Neural crest cell (in vitro differentiated cells): ENCODE measurements at places on chromosomes 12 and 14.

DNA sequence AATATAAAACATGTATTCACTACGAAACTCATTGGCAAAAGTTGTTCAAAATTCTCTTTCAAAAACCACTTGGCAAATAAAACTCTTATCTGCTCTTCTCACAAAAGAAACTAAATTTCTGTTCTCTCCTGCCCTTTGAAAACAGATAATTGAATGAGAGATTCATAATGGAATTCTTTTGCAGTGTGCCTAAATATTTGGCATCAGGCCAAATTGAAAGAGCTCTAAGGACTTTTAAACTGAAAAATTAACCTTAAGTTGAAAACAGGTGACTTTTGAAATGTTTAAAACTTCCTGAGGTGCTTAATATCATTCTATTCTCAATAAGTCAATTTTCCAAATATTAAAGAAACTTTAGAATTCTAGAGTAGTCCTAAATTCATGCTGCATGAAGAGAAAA is 136.4 kb downstream of the FSCB start:
- no peaks in the 10 kb centered on the region for H3K27me3 ChIP-seq
- no peak for DNase-seq
- no peaks in the 10 kb centered on the region for H3K36me3 ChIP-seq
- H3K27ac ChIP-seq, result no peak overlapping the region

GRCh38 chr14:53838374-53838773 is 118.3 kb downstream of the BMP4 start:
- H3K4me1 ChIP-seq, result no peaks in the 10 kb centered on the region
- H3K27me3 ChIP-seq, result no peaks in the 10 kb centered on the region
- H3K36me3 ChIP-seq, result no peaks in the 10 kb centered on the region
- no peak for DNase-seq

DNA sequence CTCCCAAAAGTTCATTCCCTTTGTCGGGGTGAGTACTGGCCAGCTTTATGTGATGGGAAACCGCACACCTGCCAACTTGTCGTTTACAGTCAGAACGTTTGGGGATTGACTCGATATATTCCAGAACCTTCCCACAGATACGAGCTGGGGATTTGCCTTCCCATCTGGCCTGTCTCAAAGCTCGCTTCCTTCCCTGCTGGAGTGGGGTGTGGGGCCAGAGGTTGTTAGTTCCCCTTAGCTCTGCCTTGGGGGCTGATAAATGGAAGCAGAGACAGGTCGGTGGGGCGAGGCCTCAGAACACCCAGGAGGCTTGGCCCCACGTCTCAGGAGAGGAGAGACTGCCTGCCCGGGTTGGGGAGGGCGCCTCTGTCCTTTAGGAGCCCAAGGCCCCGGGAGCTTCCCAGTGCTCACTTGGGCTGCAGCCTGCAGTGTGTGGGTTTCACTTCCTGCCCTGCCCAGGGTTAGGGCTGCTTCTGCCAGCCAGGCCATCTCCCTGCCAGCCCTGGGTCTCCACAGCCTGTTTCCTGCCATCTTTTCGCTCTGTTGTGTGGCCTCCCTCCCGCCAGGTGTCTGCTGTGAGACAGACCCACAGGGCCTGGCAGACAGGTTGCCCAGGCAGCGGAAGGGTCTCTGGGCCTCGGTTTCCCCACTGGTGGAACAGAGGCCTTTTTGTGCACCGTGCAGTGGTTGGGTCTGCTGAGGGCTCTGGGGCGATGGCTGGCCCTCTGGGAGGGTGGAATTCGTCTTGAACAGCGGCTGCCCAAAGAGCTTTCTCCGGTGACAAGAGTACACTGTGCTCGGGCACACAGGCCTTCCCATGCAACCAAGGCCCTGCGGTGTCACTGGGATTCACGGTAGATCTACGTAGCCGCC is 8.1 kb upstream of the TEX22 start:
- peaks cover 4% of the 10 kb centered on the region for H3K4me1 ChIP-seq
- H3K4me3 ChIP-seq, result no peak overlapping the region
- H3K36me3 ChIP-seq, result no peaks in the 10 kb centered on the region
- no peaks in the 10 kb centered on the region for H3K27me3 ChIP-seq

GRCh38 chr12:58703866-58704265 is 216.4 kb downstream of the LRIG3 start:
- H3K36me3 ChIP-seq, result peaks cover 5% of the 10 kb centered on the region
- H3K27me3 ChIP-seq, result no peaks in the 10 kb centered on the region
- H3K4me1 ChIP-seq, result no peaks in the 10 kb centered on the region

GRCh38 chr12:46407361-46407760 is 34.8 kb upstream of the SLC38A2 start:
- no peak overlapping the region for H3K27ac ChIP-seq
- peaks cover 3% of the 10 kb centered on the region for H3K27me3 ChIP-seq
- H3K4me1 ChIP-seq, result peaks cover 6% of the 10 kb centered on the region
- H3K36me3 ChIP-seq, result no peaks in the 10 kb centered on the region
- DNase-seq, result no peak
- no peak overlapping the region for H3K4me3 ChIP-seq

DNA sequence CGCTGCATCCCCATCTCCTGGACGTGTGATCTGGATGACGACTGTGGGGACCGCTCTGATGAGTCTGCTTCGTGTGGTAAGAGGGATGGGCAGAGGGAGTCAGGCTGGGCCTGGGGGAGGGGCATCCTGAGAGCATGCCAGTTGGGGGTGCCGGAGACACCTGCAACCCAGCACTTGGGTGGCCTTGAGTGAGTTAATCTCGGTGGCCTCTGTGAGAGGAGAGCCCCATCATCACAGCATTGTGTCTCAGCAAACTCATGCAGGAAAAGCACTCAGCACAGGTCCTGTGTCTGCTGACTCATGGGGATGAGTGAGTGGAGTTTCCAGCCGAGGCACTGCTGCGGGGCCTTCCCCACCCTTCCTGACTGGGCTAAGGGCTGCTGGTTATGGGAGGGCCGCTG is 19.6 kb upstream of the LRP1-AS start:
- no peak for DNase-seq
- no peak overlapping the region for H3K27ac ChIP-seq
- H3K4me3 ChIP-seq, result no peak overlapping the region

DNA sequence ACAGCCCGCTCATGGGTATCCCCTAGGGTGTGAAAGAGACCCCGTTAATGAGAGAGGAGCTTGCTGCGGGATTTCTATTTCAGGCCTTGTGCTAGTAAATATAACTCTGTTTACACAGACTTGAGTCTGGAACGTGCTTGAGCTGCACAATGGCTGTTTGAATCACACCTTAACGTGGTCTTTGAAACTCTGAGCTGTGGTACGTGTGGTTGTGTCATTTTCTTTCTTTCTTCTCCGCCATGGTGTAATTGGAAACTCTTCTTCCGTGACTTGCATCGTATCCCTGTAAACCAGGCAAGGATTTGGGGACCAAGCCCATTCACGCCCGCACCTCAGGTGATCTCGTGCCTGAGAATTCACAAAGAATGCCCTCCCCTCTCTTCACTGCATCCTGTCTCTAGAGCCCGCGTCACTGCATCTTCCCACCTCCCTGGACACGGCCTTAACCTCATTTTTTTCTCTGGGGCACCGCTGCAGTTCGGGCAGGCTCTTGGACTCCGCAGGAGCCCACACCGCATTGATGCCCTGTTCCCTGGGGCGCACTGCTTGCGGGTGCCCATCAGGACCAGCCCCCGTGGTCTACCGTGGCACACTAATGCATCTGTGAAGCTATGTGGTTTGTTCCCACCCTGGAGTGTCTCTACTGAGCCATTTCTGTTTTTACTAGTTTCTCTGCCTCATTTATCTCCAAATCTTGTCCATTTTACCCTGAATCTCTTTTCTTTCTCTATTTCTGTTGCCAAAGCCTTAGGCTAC is 78.4 kb upstream of the PARP11 start:
- peaks cover 4% of the 10 kb centered on the region for H3K36me3 ChIP-seq
- no peak overlapping the region for H3K4me3 ChIP-seq
- H3K27me3 ChIP-seq, result peaks cover 2% of the 10 kb centered on the region
- peaks cover 12% of the 10 kb centered on the region for H3K4me1 ChIP-seq
- no peak overlapping the region for H3K27ac ChIP-seq
- no peak for DNase-seq

- no peak overlapping the region for H3K27ac ChIP-seq
- no peaks in the 10 kb centered on the region for H3K27me3 ChIP-seq
- H3K36me3 ChIP-seq, result no peaks in the 10 kb centered on the region
- no peak for DNase-seq
Measured at GRCh38 chr12:74641694-74642093, 104.1 kb downstream of the ATXN7L3B start.

DNA sequence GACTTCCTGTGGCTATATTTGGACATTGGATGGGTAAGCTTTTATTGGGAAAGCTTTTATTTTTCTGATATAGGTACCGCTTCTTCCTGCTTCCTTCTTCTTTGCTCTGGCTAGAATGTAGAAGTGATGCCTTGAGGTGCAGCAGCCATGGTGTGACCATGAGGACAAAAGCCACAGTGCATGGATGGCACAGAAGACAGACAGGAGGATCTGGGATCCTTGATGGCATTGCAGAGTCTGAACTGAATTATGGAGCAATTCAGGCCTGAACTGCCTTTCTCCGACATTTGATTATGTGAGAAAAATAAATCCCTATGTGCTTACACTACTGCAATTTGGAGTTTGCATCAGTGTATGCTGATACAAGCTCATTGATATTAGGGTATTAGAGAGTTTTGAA is 191.3 kb upstream of the CRY1 start:
- no peak for DNase-seq
- H3K4me1 ChIP-seq, result peaks cover 3% of the 10 kb centered on the region
- no peaks in the 10 kb centered on the region for H3K36me3 ChIP-seq
- H3K27ac ChIP-seq, result no peak overlapping the region
- peaks cover 11% of the 10 kb centered on the region for H3K27me3 ChIP-seq

GRCh38 chr14:35900741-35901140 is 74.6 kb downstream of the BRMS1L start:
- no peak for DNase-seq
- H3K27ac ChIP-seq, result no peak overlapping the region
- H3K4me3 ChIP-seq, result no peak overlapping the region
- peaks cover 5% of the 10 kb centered on the region for H3K36me3 ChIP-seq

GRCh38 chr12:40181490-40181889 is 43.3 kb upstream of the LRRK2 start:
- no peaks in the 10 kb centered on the region for H3K36me3 ChIP-seq
- H3K27ac ChIP-seq, result no peak overlapping the region
- H3K27me3 ChIP-seq, result no peaks in the 10 kb centered on the region
- no peak for DNase-seq

DNA sequence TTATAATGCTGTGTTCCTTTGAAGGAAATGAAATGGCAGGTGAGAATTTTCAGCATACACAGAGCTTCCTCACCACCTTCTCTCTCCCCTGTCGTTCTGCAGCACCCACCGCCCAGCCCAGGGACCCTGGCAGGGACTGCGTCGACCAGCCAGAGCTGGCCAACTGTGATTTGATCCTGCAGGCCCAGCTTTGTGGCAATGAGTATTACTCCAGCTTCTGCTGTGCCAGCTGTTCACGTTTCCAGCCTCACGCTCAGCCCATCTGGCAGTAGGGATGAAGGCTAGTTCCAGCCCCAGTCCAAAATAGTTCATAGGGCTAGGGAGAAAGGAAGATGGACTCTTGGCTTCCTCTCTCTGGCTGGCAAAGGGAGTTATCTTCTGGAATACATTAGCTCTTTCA is 35.1 kb downstream of the PAPLN start:
- no peak overlapping the region for H3K27ac ChIP-seq
- DNase-seq, result no peak
- H3K4me1 ChIP-seq, result peaks cover 15% of the 10 kb centered on the region
- peaks cover 2% of the 10 kb centered on the region for H3K27me3 ChIP-seq
- H3K36me3 ChIP-seq, result no peaks in the 10 kb centered on the region
- H3K4me3 ChIP-seq, result no peak overlapping the region

- no peak overlapping the region for H3K4me3 ChIP-seq
- peaks cover 3% of the 10 kb centered on the region for H3K36me3 ChIP-seq
- peaks cover 12% of the 10 kb centered on the region for H3K4me1 ChIP-seq
- DNase-seq, result no peak
- H3K27ac ChIP-seq, result no peak overlapping the region
- H3K27me3 ChIP-seq, result no peaks in the 10 kb centered on the region
Measured at GRCh38 chr14:33056213-33056612, 117.5 kb downstream of the NPAS3 start.

GRCh38 chr12:99911081-99911480 is 73.7 kb downstream of the ANKS1B start:
- H3K4me1 ChIP-seq, result no peaks in the 10 kb centered on the region
- no peaks in the 10 kb centered on the region for H3K36me3 ChIP-seq
- no peak for DNase-seq

DNA sequence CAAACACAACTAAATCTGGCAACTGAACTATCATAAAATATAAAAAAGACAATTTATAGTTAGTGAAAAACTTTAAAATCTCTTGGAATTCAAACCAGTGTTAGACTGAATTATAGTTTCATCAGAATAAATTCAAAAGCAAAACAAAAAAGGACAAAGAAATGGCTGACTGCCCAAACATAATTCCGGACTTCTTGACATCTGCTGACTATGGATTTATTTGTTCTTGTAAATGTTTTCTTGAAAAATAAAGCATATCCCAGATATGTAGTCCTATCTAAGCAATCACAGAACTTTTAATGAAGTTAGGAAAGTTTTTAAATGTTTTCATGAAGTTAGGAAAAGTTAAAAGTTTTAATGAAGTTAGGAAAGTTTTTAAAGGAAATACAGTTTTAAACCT is 45.8 kb upstream of the CNTN1 start:
- no peak for DNase-seq
- H3K27me3 ChIP-seq, result no peaks in the 10 kb centered on the region
- H3K4me1 ChIP-seq, result no peaks in the 10 kb centered on the region
- no peak overlapping the region for H3K4me3 ChIP-seq
- H3K36me3 ChIP-seq, result peaks cover 3% of the 10 kb centered on the region
- no peak overlapping the region for H3K27ac ChIP-seq

DNA sequence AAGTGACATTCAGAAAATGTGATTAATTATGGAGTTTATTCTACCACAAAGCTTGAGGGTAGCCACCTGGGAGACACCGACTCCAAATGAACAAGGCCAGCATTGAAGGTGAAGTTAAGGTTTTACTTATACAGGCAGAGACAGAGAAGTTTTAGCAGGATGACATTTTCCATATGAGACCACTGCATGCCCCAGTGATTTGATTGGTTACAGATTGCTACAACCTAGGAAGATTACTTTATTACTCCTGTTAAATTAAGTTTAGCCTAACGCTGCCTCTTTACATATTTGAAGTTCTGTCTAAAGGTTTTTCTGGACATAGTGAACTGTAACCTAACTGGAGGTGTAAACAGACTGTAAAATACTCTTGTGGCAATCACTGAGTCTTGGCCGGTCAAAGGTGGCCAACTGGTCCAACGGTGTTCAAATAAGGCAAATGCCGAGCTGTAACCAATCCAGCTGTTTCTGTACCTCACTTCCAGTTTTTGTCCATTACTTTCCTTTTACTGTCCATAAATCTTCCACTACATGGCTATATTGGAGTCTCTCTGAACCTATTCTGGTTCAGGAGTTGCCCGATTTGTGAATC is 57.2 kb downstream of the RIN3 start:
- no peak for DNase-seq
- H3K4me3 ChIP-seq, result no peak overlapping the region
- no peaks in the 10 kb centered on the region for H3K27me3 ChIP-seq
- peak overlapping the region; percentile 72 for H3K27ac ChIP-seq
- H3K4me1 ChIP-seq, result peaks cover 5% of the 10 kb centered on the region

- peaks cover 7% of the 10 kb centered on the region for H3K36me3 ChIP-seq
- no peaks in the 10 kb centered on the region for H3K27me3 ChIP-seq
- H3K4me1 ChIP-seq, result peaks cover 11% of the 10 kb centered on the region
- H3K4me3 ChIP-seq, result no peak overlapping the region
- no peak overlapping the region for H3K27ac ChIP-seq
Measured at GRCh38 chr12:115998119-115998633, 279.3 kb downstream of the MED13L start.

GRCh38 chr14:63881926-63882325 is 29.1 kb downstream of the SYNE2 start:
- H3K27ac ChIP-seq, result no peak overlapping the region
- H3K4me1 ChIP-seq, result no peaks in the 10 kb centered on the region
- no peak for DNase-seq
- H3K4me3 ChIP-seq, result no peak overlapping the region
- no peaks in the 10 kb centered on the region for H3K36me3 ChIP-seq
